ENCODE measurements at places on chromosomes 3 and 15.

- no peak for DNase-seq
Observed at GRCh38 chr3:59408047-59408624, 358.3 kb upstream of the CFAP20DC start.

- no peak for DNase-seq
Observed at GRCh38 chr3:101509811-101510210, 3.2 kb downstream of the SENP7 start.

DNA sequence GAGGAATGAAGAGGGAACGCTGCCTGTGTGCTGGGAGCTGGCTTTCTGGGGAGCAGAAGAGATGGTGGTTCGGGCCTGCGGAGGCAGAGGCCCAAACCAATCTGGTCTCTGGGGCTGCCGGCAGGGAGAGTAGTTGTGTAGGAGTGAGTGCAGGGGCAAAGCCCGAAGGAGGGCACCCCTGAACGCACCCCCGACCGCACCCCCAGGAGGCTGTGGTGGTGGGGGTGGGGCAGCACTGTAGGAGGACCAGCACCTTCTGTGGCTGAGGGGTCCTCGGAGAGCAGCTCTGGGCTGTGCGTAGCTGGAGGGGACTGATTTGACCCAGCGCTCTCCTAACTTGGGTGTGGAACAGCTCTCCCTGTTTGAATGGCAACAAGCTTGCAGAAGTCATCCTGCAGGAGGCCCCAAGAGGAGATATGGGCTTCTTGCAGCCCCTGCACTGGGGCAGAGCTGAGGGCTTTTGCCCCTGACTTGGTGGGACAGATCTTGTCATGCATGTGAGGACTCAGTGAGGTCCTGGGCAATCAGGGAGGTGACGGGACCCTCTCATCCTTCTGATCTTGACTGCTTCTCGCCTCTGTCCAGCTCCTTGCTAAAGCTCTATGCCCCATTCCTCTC is 26.1 kb downstream of the C15orf39 start:
- DNase-seq = no peak

DNA sequence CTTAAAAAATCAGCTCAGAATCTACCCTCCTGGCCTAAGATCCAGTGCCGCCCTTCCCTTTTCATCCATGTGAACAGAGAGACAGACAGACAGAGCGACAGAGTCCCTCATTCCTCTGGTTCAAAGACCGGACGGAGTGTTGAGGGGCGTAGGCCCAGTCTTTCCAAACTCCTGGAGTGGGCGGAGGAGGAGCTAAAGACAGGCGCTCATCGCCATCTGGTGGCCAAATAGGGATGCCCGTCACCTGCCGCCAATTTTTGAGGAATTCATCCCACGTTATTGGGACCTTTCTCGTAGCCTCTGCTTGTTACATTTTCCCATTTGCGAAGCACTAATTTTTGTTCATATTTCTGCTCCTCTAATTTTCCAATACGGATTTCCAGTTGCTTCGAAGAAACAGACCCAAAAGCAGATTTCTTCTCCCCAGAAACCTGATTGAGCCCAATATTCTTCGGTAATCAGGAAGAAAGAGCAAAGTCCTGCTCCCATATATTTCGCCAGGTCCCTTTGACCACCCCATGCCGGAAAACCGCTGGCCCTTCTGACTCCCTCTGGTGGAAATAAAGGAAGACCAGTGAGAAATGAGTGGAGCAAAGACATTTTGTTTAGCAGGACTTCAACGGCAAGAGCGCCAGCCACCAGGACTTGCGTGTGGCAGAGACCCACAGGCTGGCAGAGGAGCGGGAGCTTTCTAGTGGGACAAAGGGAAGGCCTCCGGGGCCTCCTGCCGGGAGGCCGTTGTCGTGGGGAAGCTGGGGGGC is 88.0 kb downstream of the LRRK1 start:
- peak; percentile 30 for DNase-seq

DNA sequence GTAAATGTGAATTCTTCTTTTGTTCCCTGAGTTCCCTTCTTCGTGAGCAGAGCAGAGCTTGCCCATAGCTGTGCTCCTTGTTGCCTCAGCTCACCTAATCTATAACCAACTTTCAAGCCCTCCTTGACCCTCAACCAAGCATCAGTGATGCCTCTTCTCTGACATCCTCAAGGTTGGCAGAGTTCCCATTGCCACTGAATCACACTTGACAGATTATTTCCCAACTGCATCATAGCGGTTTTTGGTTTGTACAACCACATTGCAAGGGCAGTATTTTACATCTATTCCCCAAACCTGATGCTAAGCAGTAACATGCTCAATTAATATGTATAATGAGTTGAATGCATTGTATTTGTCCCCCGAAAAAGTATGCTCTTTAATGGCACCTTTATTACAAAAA is 133.0 kb upstream of the SNTN start:
- no peak for DNase-seq

DNA sequence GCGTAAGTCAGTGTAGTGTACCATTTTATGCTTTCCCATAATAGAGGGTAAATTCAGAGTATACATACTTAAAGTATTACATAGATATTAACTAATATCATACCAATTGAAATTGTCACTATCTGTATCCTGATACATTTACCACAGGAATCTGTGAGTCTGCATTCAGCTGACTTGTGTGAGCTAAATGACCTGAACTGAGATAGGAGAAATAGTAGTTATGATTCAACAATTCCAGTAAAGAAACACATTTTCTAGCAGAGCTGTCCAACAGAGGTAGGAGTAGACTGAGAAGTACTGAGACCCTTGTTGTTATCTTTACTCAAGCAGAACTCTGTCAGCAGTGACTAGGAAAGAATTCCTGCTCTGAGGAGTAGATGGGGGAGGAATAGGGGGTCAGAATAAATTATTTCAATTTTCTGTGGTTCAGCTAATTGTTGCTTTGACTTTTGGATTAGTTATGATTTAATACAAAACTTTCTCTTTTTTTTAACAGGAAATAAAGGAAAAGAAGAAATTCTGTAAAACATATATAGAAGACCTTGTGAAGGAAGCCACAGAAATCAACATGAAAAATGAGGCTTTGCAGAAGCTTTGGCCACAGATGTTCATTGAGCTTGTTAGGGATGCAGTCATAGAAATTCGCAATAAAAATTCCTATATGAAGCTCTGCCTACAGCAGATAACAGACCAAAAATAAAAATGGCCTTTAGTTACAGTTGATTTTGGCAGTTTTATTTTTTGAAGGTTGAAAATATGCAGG is 66.2 kb upstream of the THSD4 start:
- no peak for DNase-seq

- DNase-seq = no peak
Observed at GRCh38 chr3:196166741-196167140, 44.5 kb downstream of the ZDHHC19 start.

- no peak for DNase-seq
Observed at GRCh38 chr3:190566043-190566933, 52.4 kb downstream of the IL1RAP start.

DNA sequence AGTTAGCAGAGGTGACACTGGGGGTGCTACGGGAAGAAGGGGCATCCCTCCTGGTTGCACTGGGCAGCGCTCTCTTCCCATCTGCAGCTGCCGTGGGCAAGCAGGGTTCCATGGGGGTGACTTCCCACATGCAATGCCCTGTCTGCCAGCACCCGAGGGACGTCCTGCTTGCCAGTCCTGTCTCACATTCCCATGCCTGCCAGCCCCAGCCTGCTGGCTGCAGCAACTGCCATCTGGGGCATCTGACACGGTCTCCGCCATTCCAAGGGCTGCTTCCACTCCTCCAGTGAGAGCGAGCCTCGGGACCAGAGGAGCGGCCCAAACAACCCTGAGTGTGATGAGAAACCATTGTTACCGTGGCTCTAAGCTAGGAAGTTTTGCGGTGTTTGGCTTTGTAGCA is 45.4 kb upstream of the RPL32 start:
- DNase-seq = no peak

- DNase-seq = no peak
Observed at GRCh38 chr3:191244242-191244867, 45.3 kb downstream of the OSTN start.

DNA sequence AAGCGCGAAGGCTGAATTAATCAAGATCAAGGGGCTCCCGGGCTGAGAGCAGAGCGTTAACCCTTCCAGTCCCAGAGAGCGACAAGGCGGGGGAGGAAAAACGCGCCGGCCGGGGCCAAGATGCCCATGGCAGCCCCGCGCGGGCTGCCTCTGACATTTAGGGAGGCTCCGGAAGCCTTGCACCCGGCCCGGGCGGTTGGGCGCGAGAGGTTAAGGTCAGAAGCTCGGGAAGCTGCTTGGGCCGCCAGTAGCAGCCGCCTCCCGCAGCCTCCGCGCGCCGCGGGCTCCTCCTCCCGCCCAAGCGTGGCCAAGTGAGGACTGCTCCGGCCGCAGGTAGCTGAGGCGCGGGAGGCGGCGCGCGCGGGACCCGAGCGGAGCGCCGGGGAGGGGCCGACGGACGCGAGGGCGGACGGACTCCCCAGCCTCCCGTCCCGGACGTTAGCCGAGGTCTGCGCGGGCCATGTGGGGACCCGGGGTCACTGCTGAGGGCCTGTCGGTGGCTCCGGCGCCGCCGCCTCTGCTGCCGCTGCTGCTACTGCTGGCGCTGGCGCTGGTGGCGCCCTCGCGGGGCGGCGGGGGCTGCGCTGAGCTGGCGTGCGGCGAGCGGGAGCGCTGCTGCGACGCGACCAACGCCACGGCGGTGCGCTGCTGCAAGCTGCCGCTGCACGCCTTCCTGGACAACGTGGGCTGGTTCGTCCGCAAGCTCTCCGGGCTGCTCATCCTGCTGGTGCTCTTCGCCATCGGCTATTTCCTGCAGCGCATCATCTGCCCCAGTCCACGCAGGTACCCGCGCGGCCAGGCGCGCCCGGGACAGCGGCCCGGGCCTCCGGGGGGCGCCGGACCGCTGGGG is at the start of gene C3orf80:
Gene C3orf80 (plus strand): TSS at position 247 of the 850 bp plus-strand sequence. CDS start 214 bp downstream, at position 461.
- DNase-seq = no peak
